ENCODE measurements at places on chromosomes 3 and 15.

- DNase-seq: no peak
Measured at GRCh38 chr3:116155841-116156240, 289.4 kb downstream of the LSAMP start.

DNA sequence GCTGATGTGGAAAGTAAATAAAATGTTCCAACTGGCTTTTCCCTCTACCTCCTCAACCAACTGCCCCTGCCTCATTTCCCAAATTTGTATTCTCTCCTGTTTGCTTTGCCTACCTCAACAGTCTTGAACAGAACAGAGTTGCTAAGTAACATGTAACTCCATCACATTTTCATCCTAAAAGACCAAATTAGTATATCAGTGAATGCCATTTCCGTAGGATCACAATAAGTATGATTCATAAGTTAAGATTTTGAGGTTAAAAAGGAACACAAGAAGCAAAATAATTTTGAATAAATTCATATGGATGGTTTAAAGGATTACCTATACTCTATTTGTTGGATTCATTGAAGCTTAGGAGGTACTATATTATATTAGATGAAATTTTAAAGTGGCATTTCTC lies 154.9 kb downstream of the ECT2 start:
- DNase-seq: no peak

DNA sequence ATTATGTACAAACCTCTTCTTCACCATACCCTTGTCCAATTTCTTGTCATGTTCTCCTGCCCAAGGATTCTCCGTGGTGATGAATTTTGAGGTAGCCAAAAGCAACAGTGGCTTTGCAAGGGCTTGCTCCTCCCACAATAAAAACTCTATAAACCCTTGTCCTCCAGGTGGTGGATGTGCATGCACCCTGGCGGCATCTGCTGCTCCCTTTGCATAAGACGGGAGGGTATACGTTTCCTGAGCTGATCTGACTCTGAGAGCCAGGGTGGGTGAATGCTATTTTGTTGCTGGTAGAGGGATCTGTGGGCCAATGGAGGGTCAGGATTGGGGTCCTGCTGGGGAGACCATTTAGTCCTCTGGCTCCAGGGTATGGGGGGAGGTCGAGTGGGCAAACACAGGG lies 5.4 kb downstream of the DNAH1 start:
- no peak for DNase-seq

DNA sequence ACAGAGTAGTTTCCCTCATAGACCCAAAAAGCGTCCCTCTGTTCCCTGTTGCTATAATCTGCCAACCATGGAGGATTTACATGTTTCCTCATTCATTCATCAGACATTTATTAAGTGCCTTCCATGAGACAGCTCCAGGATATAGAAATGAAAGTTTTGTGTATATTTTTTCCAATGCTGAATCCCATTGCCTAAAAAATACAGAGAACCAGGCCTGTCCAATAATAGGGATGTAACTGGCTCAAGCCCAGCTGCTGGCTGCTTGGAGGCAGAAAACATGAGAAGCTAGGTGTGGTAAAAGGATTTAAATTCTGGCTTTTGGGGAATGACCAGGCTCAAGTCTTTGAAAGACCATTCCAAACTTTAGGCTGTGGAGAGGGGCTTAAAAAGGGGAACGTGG lies 41.5 kb downstream of the RARB start:
- no peak for DNase-seq

DNA sequence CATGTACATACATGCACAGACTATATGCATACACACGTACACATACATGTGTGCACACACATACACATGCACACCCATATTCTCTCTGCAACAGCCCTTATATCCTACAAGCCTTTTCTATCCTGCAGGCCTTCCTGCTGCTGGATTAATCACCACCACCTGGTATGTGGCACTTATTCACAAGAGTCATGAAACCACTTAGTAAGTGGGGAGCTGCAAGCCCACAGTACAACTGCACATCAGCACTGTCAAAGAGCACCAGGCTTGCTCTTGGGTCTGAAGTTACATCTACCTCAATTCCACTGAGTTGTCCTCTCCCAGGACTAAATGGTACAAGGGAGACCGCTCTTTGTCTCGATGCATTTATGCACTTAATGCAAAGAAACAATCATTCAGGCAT lies 233.2 kb downstream of the KLF13 start:
- DNase-seq: no peak

DNA sequence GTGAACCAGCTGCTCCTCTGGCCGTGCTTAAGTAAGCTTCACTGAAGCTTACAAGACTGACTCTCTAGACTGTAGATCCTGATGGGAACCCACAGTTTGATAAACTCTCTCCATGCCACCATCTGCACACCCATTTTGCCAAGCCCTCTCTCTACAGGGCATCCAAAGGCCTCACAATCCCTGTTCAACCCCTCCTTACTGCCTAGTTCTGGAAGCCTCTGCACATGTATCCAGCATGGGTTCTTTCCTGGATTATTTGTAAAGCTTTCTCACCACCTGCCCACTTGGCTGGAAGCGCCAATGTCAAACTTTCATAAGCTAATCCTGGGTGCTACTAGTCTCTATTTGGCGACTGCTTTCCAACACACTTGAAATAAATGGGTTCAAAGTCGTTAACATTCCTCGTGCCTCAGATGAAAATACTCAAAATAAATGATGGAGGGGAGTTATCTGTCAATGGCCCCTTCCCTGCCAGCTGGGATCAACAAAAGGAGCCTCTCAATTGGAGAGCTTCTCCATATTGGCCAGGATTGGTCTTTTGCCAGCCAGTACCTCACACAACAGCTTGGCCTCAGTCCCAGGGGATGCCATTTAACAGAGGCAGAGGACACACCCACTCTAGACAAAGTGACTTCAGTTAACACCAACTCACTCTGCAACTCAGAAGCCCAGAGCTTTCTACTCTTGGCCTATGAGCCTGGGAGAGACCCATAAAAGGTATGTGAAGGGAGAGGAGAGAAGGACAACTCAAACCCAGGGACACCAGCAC lies 48.1 kb downstream of the SH3BP5 start:
- no peak for DNase-seq

DNA sequence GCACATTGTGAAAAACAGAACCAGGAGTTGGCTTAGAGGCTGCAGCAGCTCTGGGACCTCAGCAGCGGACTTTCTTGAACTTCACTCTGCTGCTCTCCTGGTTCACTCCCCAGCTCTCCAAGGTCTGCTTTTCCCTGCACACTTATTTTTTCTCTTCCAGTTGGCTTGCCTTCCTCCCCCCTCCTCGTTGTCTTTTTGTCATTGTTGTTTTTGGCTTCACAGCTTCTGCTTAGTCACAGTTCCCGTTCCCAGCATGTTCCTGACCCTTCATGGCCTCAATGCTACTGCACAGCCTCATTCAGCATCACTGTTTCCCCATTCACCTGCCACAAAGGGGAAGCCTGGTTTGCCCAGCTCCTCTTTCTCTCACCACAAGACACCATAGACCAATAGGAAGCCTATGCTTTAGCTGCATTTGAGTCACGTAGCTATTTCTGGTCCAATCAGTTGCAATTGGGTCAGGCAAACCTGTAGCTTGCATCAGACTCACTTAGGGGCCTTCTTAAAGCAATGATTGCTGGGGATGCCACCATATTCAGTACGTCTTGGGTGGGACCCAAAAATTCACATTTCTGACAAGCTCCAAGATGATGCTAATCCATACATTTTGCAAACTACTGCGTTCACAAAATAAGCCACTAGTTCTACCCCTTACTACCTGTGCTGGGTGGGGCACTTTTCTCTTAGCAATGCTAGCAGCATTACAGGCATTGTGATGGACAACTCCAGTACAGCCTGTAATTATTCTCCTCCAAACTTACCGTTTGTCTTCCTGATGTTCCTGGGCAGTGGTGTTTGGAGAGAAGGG lies 7.8 kb upstream of the SUMF1 start:
- no peak for DNase-seq

- peak; percentile 47 for DNase-seq
Measured at GRCh38 chr3:119145500-119146167, at the start of gene TEX55. Gene TEX55 (plus strand): TSS chr3:119146165. CDS start chr3:119146190, 25 bp downstream.

GRCh38 chr15:101147181-101147580 lies 104.7 kb downstream of the CHSY1 start:
- no peak for DNase-seq

DNA sequence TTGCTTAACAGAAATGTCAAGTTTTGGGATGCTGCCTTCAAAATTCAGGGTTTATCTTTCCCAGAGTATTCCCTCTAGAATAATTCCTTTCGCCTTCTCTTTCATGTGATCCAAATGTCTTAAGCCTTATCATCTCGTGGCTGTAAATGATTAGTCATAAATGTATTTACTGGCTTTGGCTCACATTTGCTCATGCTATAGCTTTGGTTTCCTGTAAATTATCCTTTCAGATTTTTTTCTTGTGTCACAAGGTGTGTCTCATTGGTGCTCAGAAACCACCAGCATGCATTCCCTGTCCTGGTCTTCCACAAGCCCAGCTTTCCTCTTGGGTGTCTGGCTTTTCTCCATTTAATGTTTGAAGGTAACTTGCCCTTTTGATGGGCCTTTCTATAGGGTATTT lies 692.7 kb upstream of the ALCAM start:
- no peak for DNase-seq

- no peak for DNase-seq
Measured at GRCh38 chr3:53175613-53176540, 14.9 kb downstream of the PRKCD start.

DNA sequence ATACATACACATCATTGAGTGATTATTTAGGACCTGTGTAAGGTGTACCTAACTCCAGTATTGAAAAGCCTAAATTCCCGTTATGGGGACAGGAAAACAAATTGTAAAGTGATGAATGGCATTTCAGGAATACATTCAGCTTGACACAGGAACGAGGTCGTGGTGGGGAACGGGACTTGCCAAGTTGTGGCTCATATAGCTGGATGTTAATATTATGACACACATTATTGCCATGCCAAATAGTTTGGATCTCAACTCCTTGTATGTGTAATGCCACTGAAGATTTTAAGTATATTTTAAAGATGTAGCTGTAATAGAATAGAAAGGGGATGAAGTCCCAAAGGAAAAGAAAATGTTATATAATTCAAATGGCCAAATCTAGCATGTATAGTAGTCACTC lies 227.2 kb upstream of the GOLIM4 start:
- DNase-seq: no peak

DNA sequence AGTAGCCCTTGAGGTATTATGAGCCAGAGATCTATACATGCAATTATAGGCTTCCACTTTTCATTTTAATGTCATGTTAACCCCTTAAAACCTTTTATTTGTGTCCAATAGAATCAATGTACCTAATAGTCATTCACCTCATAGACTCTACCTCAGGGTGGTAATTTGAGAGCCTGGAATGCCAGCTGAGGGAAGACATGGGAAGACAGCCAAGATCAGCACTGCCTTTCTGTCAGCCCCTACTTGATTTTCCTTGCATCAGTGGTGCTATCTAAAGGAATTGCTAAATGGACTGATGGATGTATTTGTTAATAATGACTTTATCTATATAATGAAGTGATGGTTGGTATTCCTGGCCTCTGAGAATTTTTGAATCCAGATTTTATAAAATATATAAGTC lies 113.3 kb upstream of the GBE1 start:
- no peak for DNase-seq

DNA sequence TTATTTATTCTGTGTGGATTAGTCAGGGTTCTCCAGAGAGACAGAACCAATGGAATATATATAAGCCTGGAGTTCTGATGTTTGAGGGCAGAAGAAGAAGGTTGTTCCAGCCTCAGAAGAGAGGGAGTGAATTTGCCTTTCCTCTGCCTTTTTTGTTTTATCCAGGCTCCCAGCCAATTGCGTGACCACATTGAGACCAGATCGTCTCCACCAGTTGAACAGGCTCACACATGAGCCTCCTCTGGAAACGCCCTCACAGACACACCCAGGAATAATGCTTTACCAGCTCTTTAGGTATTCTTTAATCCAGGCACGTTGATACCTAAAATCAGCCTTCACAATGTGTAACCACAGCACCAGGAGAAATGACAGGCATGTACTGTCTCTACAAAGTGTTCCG lies 923.1 kb downstream of the TBL1XR1 start:
- peak; percentile 95 for DNase-seq

DNA sequence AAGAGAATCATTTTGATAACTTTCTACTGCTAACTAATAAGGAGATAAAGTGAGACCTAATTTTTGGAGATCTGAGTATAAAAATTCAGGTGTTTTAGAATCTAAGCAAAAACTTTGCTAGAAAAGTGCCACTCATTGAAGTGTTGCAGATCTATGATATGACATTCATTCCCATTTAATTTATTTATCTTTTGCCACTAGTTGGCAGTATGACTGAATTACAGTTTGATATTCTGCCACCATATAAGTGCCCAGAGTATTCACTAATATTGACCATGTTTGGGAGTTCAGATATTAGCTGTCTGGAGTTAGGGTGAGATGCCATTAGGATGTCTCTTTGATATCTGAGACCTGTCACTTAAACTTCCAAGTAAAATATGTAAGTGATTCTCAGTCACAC lies 251.3 kb upstream of the GBE1 start:
- DNase-seq: no peak

GRCh38 chr3:194203482-194204041 lies 67.6 kb downstream of the HES1 start:
- DNase-seq: peak; percentile 41

- DNase-seq: no peak
Measured at GRCh38 chr15:71275566-71276335, 160.5 kb downstream of the THSD4 start.

DNA sequence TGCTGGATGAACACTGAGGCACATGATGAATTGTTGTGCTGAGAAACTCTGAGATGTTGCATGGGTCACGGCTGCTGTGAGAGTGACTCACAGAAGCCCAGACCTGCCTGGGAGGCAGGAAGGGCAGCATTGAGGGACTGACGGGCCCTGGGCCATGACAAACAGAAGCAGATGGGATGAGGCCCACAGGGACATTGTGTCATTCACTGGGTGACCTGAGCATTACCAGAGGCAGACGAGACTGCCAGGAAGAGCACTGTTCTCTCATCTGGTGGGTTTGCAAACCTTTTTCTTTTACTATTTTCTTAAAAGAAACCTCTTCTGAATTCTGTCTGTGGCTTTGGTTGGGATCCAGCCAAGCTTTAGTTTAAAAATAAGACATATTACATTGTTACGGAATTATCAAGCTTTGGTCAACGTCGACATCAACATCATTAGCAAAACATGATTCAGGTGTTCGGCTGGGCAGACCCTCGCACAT lies 67.8 kb downstream of the BDH1 start:
- DNase-seq: no peak

GRCh38 chr3:120555657-120556509 lies 40.3 kb upstream of the NDUFB4 start:
- DNase-seq: no peak

DNA sequence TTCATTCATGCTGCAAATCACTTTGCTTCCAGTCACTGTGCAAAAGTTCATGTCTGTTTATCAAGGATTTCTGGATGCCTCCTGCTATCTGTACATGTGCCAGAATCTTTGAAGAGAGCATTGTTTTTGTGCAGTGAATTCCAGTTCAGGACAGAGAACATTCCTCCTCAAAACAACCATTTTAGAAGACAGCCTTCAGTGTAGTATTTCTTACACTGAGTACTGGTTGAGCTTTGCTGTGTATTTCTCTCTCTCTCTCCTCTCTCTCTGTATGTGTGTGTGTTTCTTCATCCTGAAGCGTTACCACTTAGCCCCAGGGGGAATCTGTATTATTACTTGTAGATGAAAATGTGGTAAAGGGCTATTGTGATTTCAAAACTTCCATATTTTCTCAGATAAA lies 123.8 kb upstream of the CHL1 start:
- no peak for DNase-seq
